ENCODE measurements at places on chromosomes 12 and 14.

GRCh38 chr14:24398293-24398652 is 530 bp upstream of the NYNRIN start:
- DNase-seq: no peak

- peak; percentile 88 for DNase-seq
Observed at GRCh38 chr12:45273717-45274271, 57.9 kb downstream of the ANO6 start.

- peak; percentile 65 for DNase-seq
Observed at GRCh38 chr12:19236656-19237055, 107.1 kb downstream of the PLEKHA5 start.

DNA sequence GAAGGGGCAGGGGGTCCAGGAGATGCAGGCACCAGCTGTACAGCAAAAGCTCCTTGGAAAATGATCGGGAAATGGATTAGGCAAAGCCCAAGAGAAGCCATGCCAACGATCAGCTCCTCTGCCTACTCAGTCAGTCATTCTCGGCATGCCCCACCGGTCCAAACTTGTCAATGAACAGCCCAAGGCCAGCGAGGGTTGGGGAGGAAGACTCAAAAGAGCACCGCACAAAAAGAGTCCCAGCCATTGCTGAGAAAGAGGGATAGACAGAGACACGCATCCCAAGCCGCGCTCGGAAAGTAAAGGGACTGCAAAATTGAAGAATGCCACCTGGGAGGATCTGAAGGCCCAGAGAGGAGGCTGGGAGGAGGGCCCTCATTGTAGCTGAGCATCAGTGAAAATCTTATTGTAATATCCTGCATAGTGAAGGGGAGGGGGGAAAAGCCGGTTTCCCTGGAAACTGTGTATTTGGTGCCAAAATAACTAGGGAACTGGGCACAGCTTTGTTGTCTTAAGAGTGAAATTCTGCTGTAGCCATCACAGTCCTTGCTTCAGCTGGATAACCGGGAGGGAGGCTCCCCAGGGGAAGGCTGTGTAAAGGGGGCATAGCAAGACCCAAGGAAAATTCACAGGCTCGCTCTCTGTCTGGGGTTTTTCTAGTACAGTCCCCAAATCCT is 4.7 kb downstream of the KDM2B start:
- DNase-seq: no peak

DNA sequence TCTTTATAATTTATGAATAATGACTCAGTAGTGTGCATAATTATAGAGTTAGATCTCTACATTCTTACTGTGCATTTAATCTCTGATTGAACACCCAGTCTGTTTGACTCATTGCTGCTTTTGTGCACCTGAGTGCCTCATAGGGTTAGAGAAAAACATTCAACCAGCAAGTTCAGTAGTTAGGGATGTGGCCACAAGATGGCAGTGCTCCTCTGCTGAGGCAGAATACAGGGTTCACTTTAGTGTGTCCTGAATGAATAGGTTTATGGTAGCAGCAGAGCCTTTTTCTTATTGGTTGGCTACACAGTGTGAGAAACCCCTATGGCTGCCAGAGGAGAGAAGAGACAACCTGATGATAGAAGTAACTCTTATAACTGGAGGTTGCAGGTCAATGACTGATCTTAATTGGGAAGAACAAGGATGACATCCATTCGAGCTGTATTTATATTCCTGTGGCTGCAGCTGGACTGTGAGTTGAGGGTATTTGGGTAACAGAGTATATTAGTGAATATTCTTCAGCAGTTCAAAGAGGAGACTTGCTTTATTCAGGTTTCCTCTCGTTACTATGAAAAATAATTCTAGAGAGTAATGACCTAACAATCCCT is 194.9 kb upstream of the OR4E1 start:
- peak; percentile 40 for DNase-seq

All from myocyte (in vitro differentiated cells).